Kidney (tissue), 22 donors: ENCODE measurements at places on chromosomes 13 and 19.
A peak's percentile ranks its signal among the peaks of the same experiment; 100 is the strongest.

- no peak for DNase-seq
These were observed 246.5 kb upstream of the TMTC4 start for GRCh38 chr13:100921139-100921538.

DNA sequence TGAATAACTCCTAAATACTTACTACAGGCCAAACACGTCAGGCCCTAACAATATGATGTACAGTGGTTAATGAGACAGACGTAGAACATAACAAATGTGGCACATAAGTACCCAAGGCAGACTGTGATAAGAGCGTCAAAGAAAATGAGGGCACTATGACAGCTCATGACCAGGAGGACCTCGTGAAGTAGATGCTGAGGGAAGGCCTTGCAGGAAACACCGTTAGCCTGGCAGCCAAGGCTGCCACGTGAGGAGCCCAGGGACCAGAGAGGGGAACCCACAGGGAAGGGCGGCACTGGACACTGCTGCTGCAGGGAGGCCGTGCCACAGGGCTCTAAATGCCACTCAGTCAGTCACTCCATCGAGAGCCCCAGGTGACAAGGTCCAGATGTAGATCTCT, 5.7 kb downstream of the TUBGCP3 start:
- DNase-seq = no peak

GRCh38 chr13:57698851-57699250, 67.3 kb downstream of the PCDH17 start:
- no peak for DNase-seq

GRCh38 chr13:33723772-33724435, 94.0 kb upstream of the RFC3 start:
- peak; percentile 93 for DNase-seq

GRCh38 chr13:66875264-66875663, 354.9 kb downstream of the PCDH9 start:
- no peak for DNase-seq

DNA sequence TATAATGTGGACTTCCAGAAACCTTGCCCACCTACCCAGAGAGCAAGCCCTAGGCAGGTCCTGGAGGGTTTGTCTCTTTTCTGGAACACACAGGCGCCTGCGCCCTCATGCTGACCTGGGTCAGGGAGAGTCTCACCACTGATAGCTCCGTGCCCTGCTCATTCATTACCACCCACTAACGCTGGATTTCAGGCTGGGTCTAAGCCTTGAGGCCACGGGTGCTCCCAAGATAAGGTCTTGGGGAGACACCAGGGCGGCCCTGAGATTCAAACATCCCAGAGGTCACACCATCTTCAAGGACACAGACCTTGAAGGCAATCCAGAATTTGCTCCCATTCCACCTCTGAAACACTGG, 5.1 kb downstream of the S1PR2 start:
- no peak for DNase-seq

GRCh38 chr13:97654236-97654635, 220.3 kb downstream of the RAP2A start:
- DNase-seq = no peak

GRCh38 chr13:112968910-112969691, at the start of gene MCF2L:
TSS of gene MCF2L (plus strand) at chr13:112969214. CDS start at chr13:112969380, 166 bp downstream.
- DNase-seq = no peak

GRCh38 chr19:6738787-6739389, 592 bp upstream of the TRIP10 start:
- peak; percentile 89 for DNase-seq

GRCh38 chr13:82248762-82249161, 1633.5 kb downstream of the SLITRK1 start:
- DNase-seq = no peak

DNA sequence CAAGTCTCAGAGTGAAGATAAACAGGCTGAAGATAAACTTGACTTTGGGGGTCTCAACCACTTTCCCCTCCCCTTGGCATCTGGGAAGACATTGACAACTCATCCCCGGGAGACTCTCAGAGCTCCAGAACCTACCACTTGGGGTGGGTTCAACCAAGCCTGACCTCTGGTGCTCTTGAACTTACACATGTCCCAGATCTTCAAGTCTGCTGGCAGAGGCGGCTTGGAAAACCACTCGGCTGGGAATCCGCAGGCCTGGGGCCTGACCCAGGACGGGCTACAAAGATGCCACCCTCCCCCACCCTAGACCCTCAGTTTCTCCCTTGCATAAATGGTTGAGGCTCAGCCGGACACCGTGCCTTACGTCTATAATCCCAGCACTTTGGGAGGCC, 512 bp downstream of the LRRC8E start:
- DNase-seq = no peak

GRCh38 chr19:7013678-7014077, 7.6 kb downstream of the MBD3L2B start:
- DNase-seq = no peak

DNA sequence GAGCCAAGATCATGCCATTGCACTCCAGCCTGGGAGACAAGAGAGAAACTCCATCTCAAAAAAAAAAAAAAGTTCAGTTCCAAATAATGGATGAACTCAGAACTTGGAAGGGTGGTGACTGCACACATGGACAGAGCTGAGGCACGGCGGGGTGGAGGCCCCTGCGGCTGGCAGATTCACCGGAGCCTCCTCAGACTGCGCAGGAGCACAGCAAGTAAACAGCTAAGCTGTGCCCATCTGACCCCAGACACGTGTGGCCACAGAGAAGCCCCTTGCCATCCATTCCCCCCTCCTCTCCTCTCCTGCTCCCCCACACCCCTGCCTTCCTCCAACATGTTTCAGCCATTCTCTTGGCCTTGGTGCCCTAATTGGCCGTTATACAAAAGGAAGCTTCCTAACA, 15.6 kb upstream of the PROZ start:
- peak; percentile 31 for DNase-seq

DNA sequence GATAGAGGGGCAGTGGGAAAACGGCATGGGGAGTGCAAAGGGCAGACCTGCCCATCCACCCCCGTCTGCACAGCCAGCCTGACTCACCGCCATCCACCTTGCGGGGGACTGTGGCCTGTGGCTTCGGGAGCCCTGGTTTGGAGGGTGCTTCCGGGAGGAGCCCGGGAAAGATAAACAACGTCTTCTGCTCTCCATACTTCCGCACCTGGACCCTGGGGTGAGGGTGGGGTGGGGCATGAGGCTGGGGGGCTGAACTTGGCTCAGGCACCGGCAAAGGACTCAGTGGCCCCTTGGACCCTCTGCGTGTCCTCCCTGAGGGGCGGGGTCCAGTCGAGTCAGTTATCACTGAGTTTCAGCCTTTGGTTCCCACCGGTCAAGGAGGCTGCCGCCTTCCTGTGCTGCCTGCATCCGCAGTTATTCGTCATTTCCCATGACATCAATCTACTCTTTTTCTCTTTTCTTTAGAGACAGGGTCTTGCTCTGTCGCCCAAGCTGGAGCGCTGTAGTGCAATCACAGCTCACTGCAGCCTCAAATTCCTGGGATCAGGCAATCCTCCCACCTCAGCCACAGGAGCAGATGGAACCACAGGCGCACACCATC, 3.2 kb downstream of the GPR108 start:
- DNase-seq = peak; percentile 33

- DNase-seq = no peak
These were observed 428.6 kb downstream of the RFC3 start for GRCh38 chr13:34246511-34246910.

DNA sequence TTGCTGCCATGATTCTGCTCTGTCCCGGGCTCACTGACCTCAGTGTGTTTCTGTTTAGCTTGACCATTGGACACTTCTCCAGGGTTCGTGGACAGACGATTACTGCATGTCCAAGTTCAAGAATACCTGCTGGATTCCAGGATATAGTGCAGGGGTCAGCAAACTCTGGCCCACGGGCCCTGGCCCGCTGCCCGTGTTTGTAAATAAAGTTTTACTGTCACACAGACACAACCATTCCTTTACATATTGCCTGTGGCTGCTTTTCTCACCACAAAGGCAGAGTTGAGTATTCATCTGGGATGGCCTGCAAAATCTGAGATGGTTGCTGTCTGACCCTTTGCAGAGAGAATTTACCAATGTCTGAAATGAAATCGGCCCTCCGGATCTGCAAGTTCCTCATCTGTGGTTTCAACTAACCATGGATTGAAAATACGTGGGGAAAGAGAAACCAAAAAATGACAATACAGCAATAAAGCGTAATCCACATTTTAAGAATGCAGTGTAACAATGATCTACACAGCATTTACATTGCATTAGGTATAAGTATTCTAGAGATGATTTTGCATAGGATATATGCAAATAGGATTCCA, 25.9 kb upstream of the F2RL3 start:
- DNase-seq = no peak
